ENCODE measurements at places on chromosomes 6 and 20.

- DNase-seq = no peak
These were observed 366.0 kb downstream of the THBS2 start for GRCh38 chr6:168887621-168888020.

DNA sequence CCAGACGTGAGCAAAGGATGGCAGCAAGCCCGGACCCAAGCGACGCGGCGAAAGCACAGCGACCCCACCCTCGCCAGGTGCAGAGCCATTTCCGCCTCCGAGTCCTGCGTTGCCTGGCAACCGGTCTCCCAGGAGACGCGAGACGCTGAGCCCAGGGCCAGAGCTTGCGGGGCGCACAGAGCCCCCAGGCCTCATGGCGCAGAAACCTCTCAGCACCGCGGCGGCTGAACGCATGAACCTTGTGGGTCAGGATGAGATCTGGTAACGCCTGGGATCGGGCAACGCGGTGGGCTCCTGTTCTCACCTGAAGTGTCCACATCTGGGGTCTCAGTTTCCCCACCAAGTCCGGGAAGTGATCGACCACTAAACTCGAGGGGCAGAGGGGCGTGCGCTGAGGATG lies 77.7 kb downstream of the ANKRD60 start:
- no peak for DNase-seq

DNA sequence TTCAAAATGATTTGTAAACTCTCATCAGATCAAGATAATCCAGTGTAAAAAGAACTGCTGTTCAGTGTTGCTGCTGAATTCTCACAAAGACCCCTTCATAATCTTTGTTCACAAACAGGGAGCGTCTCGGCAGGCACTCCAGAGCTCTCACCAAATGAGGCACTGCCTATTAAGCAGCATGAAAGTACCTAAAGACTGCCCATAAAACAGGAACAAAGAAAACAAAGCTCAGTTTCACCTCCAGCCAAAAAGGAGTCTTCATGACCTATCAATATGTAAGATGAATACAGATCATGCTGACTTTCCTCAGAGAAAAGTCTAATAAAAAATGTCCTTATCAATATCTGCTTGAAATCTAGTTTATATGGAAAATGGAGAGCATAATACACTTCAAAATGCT lies 41.8 kb downstream of the GPR63 start:
- DNase-seq = no peak

- no peak for DNase-seq
These were observed 52.4 kb upstream of the LYRM2 start for GRCh38 chr6:89690944-89691324.

GRCh38 chr6:7236306-7237209 lies 76.4 kb downstream of the SSR1 start:
- no peak for DNase-seq

- DNase-seq = no peak
These were observed 120.0 kb downstream of the SIM1 start for GRCh38 chr6:100344761-100345160.

GRCh38 chr6:130967502-130968445 lies 95.3 kb downstream of the EPB41L2 start:
- peak; percentile 60 for DNase-seq

GRCh38 chr20:18628330-18628920 lies 40.6 kb downstream of the DTD1 start:
- no peak for DNase-seq

GRCh38 chr20:51335329-51335841 lies 207.1 kb downstream of the NFATC2 start:
- DNase-seq = peak; percentile 87

DNA sequence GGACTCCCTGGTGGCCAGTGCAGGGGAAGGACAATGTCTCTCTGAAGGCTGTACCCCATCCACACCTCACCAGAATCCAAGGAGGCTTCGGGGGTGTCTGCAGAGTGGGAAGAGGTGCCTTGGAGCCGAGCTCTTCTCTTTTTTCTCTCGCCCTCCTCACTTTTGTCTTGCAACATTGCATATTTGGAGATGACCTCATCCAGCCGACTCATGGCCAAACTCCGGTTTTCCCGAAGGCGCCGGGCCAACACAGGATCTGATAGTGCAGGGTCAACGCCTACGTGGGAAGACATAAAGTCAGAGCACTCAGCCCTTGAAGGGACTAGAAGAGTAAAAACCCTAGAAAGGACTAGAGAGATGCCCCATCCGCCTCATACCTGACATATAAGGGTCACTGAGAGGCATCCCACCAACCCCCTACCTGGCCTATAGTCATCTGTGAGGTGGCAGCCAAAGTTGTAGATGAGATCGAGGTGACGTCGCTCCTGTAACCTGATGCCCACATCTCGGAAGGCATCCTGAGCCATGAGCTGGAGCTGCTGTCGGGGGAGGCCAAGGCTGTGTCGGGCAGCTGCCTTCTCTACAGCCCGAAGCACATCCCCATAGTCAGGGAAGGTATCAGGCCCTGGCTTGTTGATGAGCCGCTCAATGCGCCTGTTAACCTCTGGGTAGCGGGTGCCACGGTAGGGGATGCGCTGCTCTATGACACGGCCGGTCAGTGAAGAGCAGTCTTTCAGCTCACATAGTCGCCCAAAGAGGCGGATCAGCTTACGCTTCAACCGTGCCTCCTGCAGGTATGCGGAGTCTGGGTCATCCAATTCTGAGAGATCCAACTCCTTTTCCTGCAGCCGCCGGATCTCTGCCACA lies 3.0 kb upstream of the ZBTB22 start:
- peak; percentile 77 for DNase-seq

DNA sequence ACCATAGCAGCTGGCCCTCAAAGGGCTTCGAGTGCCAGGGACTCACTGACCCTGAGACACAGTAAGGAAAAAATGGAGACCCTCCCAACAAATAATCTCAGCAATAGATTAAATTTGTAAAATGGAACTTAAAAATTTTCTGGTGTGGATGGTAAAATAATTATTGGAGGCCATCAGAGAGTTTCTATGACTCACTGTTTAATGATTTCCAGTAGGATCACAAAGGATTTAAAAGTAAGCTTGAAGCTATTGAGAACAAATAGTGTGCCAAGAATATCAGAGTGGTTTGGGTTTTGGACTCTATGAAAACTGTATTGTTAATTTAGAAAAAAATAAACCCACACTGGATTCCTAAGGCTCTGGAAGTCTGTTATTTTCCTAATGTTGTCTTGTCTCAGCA lies 115.2 kb upstream of the AKIRIN2 start:
- DNase-seq = peak; percentile 59

DNA sequence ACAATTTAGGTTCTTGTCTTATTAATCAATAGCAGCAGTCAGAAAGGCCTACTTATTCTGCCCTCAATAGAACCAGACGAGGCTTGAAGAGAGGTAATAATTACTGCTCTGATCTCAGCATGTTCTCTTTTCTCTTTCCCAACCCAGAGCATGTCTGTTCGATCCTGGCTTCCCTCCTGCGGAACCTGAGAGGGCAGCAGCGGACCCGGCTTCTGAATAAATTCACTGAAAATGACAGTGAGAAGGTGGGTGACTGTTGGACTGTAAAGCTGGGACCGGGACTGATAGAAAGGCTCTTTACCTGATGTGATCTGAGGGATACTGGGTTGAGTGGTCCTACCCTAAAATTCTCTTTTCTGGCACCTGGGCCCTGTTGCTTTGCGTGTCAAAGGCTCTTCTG lies 63.0 kb upstream of the VSTM2L start:
- no peak for DNase-seq

GRCh38 chr6:121828146-121828886 lies 392.9 kb downstream of the GJA1 start:
- DNase-seq = no peak

GRCh38 chr6:35392111-35392702 lies 49.8 kb downstream of the PPARD start:
- no peak for DNase-seq

DNA sequence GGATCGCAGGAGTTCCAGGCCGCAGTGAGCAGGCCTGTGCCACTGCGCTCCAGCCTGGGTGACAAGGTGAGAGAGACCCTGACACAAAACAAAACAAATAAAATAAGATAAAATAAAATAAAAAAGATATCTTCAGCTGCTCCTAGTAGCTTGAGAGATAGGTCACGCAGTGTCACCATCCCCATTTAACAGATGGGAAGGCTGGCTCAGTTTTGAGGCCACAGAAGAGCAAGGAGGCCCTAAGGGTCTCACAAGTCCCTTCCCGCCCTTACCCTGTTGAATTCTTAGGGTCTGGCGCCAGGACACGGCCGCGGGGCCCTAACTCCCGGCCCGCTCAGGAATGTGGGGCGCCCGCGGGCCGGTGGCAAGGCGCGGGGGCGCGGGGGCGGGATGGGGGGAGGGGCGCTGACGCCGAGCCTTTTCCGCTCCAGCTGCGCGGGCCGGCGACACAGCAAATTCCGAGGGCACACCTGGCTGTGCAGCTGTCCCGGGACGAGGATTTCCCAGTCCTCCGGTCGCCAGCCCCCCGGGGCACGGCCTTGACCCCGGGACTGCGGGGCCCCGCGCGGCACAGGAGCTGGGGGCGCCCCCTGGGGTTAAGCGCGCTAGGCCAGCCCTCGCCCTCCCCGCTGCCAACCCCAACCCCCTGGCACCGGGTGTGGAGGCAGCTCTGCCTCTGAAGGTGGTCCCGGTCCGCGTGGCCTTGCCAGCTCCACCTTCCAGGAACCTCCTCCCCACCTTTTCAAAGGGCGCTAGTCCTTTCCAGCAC lies 10.3 kb upstream of the R3HDML start:
- no peak for DNase-seq

GRCh38 chr6:112109262-112109661 lies 21.9 kb downstream of the FAM229B start:
- no peak for DNase-seq

DNA sequence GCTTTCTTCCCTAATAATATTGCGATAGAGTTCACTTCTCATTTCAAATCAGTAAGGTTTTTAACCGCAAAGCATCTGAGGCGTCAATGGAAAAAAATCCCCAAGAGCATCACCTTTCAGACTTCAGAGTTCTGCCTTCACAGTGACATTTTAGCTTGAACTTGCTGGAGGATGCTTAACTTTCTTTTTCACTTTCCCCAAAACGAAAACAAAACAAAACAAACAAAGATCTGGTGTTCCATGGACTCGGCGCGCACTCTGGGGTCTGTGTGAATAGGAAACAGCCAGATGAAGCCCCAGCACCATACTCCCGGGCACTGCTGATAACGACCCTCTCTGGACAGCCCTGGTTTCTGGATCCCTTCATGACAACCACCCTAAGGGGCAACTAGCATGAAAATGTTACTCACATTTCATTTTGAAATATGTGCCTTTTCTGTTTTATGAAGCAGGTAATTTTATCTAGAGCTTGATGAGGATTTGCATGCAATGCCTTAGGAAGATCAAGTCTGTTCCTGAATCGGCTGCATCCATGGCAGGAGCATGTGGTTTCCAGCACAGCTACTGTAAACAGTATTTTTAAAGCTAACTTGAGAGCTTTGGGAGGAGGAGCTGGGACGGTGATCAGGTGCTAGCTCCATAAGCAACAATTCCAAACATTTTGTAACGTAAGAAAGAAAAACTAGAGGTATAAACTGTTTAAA lies 44.5 kb downstream of the RAMACL start:
- no peak for DNase-seq

- DNase-seq = no peak
These were observed 4.2 kb downstream of the MOG start for GRCh38 chr6:29661071-29661470.

DNA sequence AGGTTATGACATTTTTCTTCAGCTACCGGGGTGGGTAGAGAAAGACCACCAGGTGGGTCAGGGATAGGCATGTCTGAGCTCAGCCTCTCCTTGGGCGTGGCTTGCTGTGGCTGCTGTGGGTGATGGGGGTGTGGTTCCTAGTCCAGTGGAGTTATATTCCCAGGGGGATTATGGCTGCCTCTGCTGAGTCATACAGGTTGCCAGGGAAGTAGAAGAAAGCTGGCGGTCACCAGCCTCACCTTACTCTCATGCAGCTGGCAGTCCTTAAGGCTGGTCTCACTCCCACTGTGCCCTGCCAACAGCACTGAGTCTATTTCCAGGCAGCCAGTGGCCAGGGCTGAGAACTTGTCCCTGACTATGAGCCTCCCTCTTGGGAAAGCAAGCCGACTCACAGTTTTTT lies 130.0 kb downstream of the SCP2D1 start:
- no peak for DNase-seq

GRCh38 chr20:57287007-57287880 lies 20.8 kb upstream of the BMP7 start:
- DNase-seq = no peak

DNA sequence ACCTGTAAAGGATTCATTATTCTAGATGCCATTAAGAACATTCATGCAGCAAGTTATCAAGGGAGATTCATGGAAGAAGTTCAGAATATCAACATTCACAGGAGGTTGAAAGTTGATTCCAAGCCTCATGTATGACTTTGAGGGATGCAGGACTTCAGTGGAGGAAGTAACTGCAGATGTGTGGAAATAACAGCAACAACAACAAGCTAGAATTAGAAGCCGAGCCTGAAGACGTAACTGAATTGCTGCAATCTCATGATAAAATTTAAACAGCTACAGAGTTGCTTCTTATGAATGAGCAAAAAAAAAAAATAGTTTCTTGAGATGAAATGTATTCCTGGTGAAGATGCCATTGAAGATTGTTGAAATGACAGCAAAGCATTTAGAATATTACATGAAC lies 73.3 kb upstream of the NXT1 start:
- DNase-seq = no peak

DNA sequence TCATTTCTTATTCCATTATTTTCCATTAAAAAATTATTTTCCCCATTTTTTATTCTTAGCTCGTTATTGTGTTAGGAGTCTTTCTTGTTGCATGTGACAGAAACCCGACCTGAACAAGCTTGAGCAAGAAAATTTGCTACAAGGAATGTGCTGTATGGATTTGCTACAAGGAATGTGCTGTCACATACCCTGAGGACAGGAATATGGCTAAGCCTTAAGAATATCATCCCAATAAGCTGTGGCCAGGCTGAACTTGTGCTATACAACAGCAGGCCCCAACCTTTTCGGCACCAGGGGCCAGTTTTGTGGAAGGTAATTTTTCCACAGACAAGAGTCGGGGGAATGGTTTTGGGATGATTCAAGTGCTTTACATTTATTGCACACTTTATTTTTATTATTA lies 114.0 kb downstream of the TRMT11 start:
- DNase-seq = no peak

- DNase-seq = no peak
These were observed 143.4 kb upstream of the SOX4 start for GRCh38 chr6:21450149-21450548.

DNA sequence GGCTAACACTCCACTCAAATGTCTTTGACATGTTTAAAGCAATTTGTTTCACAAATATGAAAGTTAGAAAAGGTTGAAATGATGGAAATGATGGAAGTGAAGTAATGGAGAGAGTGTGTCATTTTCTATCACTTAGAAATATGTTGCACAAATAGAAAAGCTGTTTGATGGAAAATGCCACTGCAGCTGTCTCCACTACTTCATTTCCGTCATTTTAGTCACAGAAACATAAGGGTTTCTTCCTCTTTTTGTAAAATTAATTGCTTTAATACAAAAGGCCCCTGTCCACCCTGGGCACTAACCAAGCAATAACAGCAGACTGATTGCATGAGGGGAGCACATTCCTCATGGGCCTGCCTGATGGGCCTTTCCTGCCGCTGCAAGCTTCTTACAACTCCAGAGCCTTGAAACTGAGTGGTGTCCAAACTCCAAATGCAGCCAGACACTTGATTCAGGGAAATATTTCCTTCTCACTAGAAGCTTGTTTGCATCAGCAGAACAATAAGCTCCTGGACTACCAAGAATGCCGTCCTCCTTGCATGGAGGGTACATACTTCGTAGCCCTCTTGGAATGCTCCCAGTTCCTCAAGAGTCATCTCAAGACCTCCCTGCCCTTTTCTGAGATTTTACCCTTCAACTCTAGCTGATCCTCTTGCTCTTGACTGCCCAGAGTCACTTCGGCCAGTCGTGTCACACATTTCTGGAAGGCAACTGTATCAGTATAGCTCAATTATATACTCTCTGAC lies 36.1 kb downstream of the F13A1 start:
- no peak for DNase-seq
